Colonic mucosa (tissue), 4 donors: ENCODE measurements at places on chromosomes 5 and 9. TPM values are rescaled to one million over a fixed set of nuclear protein-coding genes. Genes with fewer than 3 reads are reported as not detected.

The SPINK5 gene
- 25.6 TPM for total RNA-seq

The SPACA9 gene
- total RNA-seq = 1.1 TPM

The ST8SIA4 gene
- 2.6 TPM for total RNA-seq

The PCDH1 gene
- total RNA-seq = 105 TPM

The PCDHB14 gene
- 1.8 TPM for total RNA-seq

DNA sequence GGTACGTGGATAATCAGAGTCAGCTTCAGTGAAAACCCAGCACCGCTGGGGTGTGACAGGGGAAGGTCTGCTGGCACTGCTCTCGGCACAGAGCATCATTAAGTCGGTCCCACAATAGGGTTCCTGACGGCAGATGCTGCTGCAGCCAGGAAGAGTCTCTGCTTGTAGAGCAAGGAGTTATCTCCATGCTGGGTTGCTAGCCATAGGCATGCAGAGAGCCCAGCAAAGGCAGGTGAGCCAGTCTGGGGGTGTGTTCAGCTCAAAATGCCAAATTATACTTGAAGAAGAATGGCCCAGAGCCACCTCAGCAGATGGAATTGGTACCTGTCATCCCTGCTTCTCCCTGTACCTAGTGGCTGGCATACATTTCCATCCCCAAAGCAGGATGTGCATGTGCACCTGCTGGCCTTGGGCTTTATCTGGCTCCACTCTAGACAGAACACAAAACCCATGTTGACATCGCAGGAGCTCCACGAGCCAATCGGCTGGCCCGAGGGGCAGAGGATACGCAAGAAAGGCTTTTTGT is 100.8 kb downstream of the WDR41 start:
- no peak for DNase-seq

DNA sequence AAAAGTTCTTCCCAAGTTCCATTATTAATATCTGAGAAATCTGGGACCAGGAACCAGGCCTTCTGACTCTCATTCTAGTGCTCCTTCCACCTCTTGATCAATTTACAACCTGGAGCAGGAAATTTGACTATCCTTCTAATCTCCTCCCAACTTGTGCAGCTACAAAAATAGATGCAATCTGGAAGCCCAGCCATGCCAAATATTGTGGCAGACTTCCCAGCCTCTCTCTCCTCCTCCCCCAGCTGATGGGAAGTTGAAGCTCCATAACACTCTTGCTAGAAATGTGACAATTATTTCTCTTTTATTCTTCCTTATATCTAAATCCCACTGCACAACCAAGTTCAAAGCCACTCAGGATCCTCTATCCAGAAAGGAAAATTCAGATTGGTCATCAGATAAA is 252.1 kb downstream of the SEC61B start:
- no peak for DNase-seq

- DNase-seq = no peak
Observed at GRCh38 chr5:164335837-164336236, 830.4 kb downstream of the MAT2B start.

GRCh38 chr9:127088724-127089615 is 33.5 kb downstream of the ANGPTL2 start:
- DNase-seq = no peak

- no peak for DNase-seq
Observed at GRCh38 chr9:68755752-68756151, 50.7 kb downstream of the PIP5K1B start.

- DNase-seq = no peak
Observed at GRCh38 chr9:83034026-83034425, 28.9 kb downstream of the RASEF start.

GRCh38 chr9:132858751-132859150 is 19.3 kb downstream of the AK8 start:
- no peak for DNase-seq

DNA sequence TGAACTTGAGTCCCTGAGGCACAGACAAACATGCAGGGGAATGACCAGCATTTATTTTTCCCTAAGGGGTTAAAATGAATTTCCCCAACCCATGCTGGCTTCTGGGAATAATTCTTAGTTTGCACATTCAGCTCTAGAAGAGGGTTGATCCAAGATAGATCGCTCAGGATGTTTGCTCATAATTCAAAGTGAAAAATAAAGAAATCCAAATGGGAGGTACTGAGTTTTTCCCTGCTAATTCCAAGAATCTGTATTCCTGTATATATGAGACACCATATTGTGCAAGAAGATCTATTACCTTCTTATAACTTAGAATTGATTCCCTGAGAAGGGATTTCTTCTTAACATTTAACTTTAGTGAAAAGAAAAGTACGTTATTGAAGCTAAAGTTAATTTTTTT is 96.2 kb downstream of the VCAN start:
- no peak for DNase-seq

- DNase-seq = no peak
Observed at GRCh38 chr9:34267660-34268059, 61.4 kb downstream of the KIF24 start.

GRCh38 chr9:127177231-127177630 is 54.8 kb upstream of the ANGPTL2 start:
- DNase-seq = peak; percentile 10

DNA sequence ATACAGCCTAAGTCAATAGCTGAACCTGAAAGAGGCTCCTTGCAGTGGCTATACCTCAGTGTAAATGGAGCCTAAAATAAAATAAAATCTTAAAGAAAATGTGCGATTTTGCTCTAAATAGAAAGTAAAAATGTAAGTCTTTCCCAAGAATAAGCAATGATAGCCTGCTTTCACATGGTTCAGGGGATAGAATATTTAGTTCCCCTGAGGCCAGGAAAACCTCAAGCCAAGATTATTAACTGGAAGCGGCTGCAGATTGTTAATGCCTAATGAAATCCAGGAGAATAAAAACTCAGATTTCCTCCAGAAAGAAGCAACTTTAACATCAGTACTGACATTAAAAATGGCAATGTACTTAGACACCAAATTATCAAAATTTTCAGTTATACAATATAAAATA is 463.7 kb downstream of the CYLC2 start:
- DNase-seq = no peak

- DNase-seq = no peak
Observed at GRCh38 chr9:28770827-28771226, 1197.5 kb upstream of the C9orf72 start.

GRCh38 chr9:16500386-16500785 is 370.1 kb downstream of the BNC2 start:
- no peak for DNase-seq

GRCh38 chr9:129402371-129402739 is 218.5 kb downstream of the C9orf50 start:
- DNase-seq = no peak

DNA sequence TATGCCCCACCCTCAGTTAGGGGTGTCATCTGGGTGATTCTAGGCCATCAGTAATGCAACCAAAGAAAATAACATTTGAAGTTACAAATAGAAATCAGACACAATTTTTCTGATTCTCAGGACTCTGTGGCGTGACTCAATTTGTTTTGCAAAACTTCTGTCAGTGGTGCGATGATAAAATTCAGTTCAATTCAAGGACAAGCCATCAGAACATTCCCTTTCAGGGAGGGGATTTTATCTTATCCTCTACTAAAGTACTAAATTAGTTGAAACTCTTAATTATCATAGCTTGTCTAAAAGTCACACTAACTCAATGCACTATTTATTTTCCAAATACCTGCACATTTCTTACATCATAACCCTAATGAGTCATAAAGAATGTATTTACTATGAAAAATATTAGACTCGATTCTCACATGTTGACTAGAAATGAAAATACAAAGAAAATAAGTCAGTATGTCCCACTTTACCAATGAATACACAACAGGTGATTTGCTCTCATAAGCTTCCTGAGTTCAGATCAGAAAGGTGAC is 28.2 kb downstream of the HTR4 start:
- DNase-seq = no peak

DNA sequence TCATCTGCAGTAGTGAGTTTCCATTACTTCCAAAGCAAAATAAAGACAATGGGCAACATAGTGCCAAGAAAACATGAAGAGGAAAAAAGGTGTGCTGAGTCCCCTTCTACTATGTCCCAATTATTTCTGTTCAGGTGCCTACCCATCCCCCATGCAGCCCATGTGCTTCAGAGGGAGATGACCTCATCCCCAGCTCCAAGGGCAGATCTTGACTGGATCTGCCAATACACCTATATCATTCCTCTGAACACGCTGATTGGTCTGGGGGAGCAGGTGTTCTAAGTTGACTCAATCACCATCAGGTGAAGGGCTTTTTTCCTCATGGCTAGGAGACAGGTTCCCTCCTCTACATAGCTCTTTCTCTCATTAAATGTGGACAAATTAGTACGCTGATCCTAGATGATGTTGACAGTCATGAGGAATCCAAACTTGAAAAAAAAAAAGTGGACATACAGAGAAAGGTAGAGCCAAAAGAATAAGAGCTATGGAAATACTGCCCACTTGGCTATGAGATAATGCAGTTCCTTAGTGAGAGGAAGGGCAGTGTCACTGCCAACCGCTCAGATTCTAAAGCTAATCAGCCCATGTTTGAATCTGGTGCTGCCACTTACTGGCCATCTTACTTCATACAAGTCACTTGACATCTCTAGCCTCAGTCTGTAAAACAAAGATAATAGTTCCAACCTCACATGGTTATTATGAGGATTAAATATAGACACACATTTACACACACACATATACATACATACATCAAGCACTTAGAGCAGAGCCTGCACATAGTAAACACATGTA is 23.1 kb downstream of the PRELID2 start:
- no peak for DNase-seq

GRCh38 chr9:133107245-133107722 is 13.8 kb downstream of the RALGDS start:
- no peak for DNase-seq

GRCh38 chr5:114319821-114320220 is 42.0 kb upstream of the KCNN2 start:
- DNase-seq = no peak

- no peak for DNase-seq
Observed at GRCh38 chr9:99451112-99451606, 229.1 kb downstream of the SEC61B start.

DNA sequence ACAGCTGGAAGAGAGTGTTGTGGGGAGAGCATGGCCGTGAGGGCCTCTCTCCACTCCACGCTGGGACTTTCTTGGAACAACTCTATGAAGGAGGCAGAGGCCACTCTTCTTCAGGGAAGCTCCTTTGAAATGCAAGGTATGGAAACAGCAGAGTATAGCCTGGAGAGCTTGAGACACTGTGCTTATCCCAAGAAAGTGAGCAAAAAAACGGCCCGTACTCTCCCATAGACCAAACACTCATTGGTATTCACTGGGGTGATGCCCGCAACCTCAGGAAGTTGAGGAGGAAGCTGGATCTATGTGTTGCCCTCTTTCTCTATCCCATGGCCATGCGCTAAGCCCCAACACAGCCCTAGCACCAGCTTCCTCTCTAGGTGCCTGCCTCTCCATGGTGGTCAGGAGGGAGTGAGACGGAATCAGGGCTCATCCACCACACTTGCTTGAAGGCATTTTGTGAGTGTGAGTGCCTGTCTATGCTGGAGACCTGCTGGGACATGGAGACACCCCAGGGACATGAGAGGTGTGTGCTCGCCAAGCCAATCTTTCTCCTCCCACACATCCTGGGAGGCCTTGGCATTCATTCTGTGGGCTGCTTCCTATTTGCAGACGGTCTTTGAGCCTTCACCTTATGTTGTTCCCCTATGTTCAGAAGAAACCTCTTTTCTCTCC is 616.6 kb downstream of the IRX1 start:
- DNase-seq = no peak

DNA sequence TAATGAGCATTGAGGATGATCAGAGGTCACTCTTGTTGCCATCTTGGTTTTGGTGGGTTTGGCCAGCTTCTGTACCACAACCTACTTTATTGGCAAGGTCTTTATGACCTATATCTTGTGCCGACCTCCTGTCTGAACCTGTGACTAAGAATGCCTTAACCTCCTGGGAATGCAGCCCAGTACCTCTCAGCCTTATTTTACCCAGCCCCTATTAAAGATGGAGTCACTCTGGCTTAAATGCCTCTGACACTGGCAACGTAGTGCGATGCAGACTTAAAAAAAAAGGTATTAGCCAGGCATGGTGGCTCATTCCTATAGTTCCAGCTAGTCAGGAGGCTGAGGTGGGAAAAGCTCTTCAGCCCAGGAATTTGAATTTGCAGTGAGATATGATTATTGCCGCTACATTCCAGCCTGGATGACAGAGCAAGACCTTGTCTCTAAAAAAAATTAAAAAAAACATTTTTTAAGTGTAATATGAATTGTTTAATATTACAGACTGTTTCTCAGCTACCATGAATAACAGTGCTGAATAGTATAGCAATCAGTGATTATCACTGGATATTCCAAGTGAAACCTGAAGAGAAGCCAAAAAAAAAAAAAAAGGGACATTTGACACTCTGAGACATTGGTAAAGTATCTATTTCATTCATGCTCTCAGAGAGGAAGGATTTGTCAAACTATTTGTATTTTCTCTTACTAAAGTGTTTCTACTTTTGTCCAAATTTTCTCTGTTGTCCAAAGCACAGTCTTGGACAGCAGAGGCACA is 18.3 kb upstream of the STOM start:
- DNase-seq = no peak

GRCh38 chr5:97224112-97224750 is 41.2 kb upstream of the RIOK2 start:
- DNase-seq = no peak

- no peak for DNase-seq
Observed at GRCh38 chr9:34230556-34230955, 51.7 kb downstream of the UBAP1 start.
